ENCODE measurements at places on chromosomes 4 and X.

- no peak for DNase-seq
These were observed 25.3 kb downstream of the BTC start for GRCh38 chr4:74768857-74769525.

- no peak for DNase-seq
These were observed 29.7 kb downstream of the BCOR start for GRCh38 chrX:40068048-40068447.

GRCh38 chrX:105282077-105282476 is 61.6 kb upstream of the TEX13A start:
- DNase-seq: no peak

DNA sequence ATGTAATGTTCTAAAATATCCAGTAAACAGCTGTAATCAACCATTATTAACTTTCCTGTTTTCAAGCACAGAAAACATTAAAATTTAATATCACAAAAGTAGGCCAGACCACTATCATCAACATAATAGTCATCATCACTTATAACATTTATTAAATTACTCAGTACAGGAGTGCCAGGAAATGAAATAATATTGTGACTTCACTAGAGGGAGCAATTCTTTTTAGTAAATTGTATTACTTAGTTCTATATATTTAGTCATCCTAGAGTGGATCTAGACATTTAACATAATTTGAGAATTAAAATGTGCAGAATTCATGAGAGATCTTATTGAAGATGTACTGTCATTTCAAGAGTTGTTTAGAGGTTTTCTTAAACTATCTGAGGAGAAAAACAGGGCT is 33.6 kb downstream of the PITX2 start:
- no peak for DNase-seq

DNA sequence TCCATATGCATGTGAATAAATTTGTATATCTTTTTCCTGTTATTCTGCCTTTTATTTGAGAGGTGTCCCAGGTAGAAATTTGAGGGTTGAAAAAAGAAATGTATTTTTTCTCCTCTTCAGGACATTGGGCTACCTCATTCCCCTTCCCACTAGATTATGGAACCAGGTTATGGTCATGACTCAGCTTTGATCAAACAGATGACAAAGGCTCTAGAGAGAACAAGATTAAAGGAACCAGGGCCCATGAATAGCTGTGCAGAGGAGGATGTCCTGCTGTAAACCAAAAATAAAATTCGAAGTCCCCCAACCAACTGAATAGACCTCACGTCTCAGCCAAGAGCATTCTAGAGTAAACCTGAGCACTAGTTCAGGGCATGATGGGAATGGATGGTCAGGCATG is 313.2 kb downstream of the RAPGEF2 start:
- DNase-seq: no peak

GRCh38 chr4:139596034-139596683 is 40.1 kb upstream of the SETD7 start:
- DNase-seq: no peak

DNA sequence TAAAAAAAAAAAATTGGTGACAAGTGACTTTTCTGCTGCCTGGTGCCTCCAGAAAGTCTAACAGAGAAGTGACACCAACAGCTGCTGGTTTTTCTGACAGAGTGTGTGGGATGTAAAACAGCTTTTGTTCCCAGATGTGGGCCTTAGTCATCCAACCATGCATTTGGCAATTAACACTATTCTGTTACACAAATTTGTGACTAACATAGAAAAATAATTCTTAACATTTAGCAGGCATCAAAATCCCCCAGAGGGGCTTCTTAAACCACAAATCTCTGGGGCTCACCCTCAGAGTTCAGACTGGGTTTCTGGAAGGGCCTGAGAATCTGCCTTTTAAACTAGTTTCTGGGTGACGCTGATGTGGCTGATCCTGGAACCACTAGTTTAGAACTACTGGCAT is 100.5 kb upstream of the PCDH7 start:
- DNase-seq: no peak

DNA sequence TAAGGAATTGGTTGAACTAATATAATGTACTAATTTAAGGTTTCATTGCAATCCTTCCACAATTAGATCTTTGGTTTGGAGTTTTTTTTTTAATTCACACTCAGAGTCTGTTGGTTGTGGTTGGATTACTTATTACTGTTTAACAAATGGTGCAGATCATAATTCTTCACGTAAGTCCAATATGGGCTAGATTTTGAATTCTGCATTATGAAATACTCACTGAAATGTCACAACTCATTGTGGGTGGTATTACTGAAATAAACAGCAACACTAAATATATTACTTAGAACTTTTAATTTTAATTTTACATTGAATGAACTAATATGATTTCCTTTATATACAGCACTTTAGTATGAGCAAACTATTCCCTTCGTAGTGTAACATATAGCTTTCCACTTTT is 94.2 kb upstream of the MYOZ2 start:
- no peak for DNase-seq

DNA sequence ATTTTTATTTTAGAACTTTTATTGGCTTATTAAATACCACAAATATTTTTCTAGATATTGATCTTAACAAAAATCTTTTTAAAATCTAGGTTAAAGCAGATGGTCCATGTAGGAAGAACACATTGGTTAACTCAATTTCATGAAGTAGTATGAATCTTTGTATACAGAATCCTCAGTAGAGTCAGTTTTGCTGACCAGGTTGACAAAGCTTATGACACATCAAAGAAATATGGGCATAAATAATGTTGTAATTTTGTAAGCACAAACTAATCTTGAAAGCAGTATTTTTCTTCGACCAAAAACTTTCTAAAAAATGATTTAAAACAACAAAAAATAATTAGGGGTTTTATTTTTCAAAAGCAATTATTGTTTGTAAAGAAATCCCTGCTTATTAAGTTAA is 479.3 kb upstream of the PCDH10 start:
- no peak for DNase-seq

DNA sequence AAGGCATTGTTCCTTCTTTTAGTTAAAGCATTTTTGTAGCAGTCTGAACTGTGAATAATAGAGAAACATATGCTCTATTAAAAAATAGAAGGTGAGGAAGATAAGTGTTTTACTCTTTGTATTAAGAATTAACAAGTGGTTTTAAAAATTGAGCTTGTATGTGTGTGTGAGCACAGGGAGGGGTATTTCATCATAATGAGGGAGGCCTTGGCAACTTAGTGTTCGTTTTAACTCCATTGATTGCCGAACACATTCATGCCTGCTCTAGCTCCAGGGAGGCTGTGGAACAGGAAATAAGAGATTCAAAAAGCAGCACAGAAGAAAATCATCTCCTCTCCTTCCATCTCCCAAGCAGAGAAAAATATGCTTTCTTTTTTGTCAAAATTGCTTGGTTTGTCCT is 14.8 kb downstream of the SHROOM3 start:
- no peak for DNase-seq

GRCh38 chrX:18886344-18887161 is 97.4 kb downstream of the PHKA2 start:
- no peak for DNase-seq

DNA sequence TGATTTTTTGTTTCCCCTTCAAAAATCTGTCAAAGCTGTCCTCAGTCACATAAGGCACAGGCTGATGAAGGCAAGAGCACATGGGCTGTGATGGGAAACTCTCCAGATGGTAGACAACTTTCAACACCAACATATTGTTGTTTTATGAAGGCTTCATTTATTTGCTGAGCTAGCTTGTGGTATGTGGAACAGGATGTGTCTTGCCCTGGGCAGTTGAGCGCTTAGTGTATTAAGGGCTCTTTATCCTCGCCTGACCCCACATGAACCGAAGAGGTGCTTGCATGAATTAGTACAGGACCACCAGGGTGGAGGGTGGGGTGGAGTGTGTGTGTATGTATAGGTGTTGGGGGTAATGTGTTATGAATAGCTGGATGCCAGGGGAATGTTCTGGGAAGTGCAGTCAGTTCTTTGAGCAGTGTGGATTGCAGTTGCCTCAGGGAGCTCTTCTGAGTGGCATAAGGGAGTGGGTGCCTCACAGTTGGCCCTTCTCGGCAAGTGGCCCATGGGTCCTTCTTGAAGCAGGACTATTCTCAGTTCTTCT is 103.1 kb downstream of the PHEX start:
- DNase-seq: no peak

DNA sequence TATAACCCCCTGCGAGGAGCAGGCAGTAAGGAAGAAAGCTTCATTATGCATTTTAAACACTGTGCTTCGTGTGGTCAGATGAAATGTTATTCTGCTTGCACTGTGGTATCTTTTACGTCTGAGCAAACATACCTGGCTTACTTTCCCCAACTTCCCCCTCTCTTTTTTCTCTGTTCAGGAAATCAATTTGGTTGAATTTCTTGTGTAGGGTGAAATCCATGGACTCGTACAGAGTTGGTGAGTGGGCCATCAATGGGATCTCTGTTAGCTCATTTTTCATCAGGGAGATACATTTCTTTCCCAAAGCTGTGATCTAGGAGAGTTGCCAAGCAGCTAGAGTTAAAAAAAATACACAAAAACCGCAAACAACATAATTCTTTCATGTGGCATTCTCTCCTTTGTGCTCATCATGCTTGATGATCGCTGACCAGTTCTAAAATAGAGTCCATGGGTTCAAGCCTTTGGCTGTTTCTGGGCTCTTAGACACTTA is 98.5 kb downstream of the FRAS1 start:
- DNase-seq: no peak

DNA sequence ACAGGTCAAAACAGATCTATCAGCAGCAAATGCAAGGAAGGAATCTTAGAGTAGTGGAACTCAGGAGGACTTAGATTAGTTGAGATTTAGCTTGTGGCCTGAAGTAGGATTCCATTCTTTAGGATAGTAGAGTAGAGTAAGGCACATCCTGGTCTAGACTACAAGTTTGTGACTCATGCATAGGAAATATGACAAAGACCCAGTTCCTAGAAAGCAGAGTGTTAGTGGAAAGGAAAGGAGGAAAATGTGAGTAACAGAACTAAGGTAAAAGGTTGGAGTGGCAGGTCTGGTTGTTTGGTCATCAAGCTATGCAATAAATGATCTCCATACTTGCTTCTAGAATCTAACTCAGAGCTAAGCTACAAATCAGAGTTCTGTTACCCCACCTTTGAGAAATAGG is 595.0 kb downstream of the ACTRT1 start:
- DNase-seq: no peak

GRCh38 chr4:37652747-37653527 is 33.2 kb downstream of the RELL1 start:
- DNase-seq: no peak

GRCh38 chr4:3746701-3747580 is 19.2 kb upstream of the ADRA2C start:
- no peak for DNase-seq

GRCh38 chrX:49110417-49110816 is 13.1 kb downstream of the GPKOW start:
- DNase-seq: no peak

GRCh38 chr4:25834411-25835107 is 28.2 kb downstream of the SEL1L3 start:
- DNase-seq: no peak

DNA sequence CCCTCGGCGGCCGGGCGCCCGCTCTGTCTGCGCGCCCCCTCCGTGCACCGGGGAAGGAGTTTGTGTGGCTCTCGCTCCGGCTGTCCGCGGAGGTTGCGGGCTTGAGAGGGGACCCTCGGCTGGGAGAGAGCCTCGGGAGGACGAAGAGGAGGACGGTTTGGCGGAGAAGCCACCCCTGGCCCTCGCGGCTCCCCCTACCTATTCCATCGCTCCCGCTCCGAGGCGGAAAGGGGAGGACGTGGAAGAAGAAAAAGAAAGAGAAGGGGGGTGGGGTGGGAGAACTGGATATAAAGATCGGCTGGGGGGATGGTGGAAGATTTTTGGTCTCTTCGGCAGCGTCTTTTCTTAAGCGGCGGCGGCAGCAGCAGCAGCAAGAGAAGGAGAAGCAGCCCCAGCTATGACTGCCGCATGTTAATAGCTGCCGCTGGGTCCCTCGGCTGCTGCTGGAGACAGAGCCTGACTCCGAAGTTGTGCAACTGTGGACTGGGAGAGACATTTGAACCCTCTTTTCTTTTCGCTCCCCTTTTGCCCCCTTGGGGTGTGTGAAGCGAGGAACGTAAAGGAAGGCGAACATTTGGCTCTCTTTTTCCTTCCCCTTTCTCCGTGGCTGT is 895 bp downstream of the ADGRL3 start:
- DNase-seq: no peak

GRCh38 chrX:63927848-63928247 is 142.8 kb upstream of the ARHGEF9 start:
- no peak for DNase-seq

- no peak for DNase-seq
These were observed 233.5 kb upstream of the PGRMC2 start for GRCh38 chr4:128521156-128521555.

DNA sequence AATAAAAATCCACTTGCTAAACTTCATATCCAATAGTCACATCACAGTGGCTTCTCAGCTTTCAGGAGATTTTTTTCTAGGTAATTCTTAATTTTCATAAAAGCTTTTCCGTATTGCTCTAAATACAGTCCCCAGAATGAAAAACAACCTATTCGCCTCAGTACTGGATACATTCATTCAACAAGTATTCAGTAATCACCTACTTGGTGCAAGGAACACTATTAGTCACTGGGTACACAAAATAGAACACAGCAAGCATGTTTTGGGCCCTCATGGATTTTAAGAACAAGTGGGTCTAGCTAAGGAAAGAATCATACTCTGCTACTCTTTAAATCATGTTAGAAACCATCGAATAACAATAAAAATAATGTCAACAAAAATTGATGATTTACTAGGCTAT is 2.8 kb upstream of the BEX3 start:
- no peak for DNase-seq

DNA sequence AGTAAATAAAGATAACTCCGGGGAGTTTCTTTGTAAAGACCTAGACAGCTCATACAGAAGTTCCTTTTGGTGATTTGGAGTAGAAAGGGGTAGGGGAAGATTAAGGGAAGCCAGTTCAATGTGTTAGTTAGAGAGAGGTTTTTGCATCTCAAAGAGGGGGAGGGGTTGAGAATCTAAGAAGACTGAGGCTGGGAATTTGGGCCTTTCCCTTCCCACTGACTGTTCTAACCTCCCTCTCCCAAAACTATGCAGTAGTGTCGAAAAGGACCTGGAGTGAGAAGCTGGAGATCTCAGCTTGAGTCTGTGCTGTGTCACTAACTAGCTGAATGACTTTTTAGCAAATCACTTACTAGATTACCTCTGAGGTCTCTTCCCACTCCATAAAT is 55.7 kb upstream of the CCDC160 start:
- DNase-seq: no peak

- no peak for DNase-seq
These were observed 21.2 kb upstream of the PDE6B start for GRCh38 chr4:604131-604530.

DNA sequence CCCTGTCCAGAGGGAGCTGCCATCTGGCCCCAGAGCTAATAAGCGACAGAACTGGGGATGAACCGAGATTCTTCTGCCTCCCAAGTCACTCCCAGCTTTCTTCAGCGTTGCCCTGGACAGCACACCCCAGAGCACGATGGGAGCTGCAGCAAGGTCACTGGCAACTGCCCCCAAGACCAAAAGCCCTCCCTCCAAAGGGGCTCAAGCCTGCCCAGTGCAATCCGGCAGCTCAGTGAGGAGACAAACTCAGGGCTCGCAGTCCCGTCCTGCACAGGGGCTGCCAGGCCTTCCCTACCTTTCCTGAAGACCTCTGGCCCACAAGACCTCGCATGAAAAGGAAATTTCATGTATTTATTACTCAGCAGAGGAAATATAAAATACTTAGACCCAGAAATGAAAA is 174.8 kb downstream of the BCOR start:
- DNase-seq: no peak
